ENCODE measurements at places on chromosomes 12 and 14. TPM values are rescaled to one million over a fixed set of nuclear protein-coding genes. Genes with fewer than 3 reads are reported as not detected.

GRCh38 chr14:49218436-49219092 is 367.6 kb downstream of the RPS29 start:
- no peak for DNase-seq

DNA sequence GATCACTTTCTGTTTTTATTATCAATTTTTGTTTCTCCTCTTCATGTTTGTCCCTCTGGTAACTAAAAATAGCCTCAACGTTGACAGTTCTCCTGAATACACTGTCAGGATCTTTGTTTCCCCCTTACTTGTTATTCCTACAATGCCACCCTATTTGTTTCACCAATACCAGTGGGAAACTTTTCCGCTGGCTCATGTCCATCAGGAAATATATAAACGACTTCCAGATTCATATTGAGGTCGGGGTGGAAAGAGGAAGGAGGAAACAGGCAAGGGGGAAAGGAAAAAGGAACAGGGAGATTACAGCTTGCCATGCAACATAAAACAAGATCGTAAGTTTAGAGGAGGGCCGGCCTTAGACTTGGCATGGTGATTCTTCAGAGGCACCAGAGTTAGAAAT is 61.7 kb downstream of the BTBD7 start:
- no peak for DNase-seq

DNA sequence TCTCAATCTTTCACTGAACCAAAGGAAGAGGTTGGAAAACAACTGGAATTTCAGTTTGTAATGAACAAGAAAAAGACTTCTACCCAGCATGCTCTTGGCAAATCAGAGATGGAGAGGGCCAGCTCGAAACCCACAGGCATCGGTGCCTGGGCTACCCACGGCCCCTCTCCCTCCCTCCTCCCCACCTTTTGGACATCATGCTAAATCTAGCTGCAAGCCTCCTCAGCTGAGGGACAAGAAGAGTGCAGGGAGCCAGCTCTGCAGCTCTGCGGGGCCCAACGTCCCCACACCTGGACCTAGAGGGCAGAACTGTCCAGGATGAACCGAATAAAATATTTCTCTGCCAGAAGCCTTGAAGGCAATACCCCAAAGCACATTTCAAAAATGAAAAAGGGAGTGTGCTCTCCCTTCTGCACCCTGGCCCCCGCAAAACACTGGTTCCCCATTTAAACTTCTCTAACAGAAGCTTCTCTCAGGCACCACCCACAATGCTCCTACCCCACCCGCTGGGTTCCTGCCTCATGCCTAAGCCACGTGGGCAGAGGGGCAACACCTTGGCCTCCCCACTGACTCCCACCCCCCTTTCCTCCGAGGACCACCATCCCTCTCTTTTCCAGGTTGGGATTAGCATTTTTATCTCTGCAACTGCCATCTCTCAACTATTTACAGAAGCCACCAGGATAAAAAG is 8.2 kb downstream of the CAMKK2 start:
- DNase-seq = no peak

- DNase-seq = no peak
These were observed 46.5 kb upstream of the GPR68 start for GRCh38 chr14:91290986-91291385.

GRCh38 chr14:36279306-36280190 is 40.9 kb downstream of the MBIP start:
- no peak for DNase-seq

DNA sequence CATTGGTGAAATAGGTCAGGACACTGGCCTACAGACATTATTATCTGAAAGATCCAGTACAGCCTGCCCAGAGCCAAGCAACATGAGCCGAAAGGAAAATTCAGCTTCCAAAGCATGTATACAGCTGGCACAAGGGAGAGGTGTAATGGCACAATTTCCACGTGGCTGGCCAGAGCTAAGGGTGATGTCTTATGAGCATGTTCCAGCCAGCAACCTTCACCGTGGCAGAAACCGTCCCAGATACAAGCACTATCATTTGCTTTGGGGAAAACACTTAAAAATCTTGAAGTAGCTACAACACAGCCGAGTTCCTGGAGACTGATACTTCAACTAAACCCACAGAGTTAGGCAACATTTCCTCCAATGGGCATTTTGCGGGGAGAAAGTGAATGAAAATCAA is 44.5 kb downstream of the CORO1C start:
- no peak for DNase-seq

DNA sequence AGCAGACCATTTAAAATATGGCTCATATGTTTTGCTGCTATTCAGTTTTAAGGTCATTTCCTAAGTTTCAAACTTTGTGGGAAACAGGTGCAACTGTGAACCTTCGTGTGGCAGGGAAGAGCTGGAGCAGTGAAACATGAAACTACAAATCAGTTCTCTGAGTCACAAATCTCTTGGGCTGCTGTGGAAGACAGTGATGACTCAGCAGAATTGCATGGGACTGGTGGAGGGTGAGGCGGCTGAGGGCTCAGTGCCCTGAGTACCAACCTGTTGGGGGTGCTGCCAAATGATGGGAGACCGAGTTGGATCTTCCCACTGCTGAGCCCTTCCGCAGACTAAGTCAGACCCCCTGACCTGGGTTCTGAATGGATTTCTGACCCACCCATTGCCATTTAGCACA is 8.4 kb upstream of the CALM1 start:
- DNase-seq = no peak

DNA sequence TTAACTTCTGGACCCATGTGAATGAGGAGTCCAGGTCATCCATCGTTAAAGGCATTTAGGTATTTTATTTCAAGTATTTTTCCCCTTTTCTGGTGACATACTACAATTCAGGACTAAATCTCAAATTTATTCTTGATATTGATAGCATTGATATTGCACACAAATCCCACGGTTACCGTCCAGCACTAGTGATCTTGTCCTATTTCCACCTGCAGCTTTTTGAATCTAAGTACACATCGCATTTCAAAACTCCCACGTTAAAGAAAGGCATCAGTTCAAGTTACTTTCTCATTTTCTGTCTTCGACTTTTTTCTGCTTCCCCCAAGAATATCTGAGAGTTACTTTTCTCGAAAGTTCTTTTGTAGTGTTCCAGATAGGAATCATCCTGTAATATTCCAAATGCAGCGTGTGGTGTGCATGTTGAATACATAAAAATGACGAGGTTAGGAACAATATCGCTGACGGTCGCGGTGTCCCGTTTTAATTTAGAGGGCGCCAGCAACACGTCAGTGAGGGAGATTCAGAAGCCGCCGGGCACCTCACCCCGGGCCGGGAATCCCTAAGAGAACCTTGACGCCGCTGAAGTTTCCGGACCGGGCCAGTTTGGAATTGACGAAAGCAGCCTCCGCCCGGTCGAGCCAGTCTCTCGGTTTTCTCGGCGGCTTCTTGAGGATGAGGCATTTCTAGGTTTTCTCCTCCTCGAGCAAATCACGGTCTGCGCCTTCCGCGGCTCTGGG is 569 bp upstream of the RGS6 start:
- DNase-seq = peak; percentile 46

DNA sequence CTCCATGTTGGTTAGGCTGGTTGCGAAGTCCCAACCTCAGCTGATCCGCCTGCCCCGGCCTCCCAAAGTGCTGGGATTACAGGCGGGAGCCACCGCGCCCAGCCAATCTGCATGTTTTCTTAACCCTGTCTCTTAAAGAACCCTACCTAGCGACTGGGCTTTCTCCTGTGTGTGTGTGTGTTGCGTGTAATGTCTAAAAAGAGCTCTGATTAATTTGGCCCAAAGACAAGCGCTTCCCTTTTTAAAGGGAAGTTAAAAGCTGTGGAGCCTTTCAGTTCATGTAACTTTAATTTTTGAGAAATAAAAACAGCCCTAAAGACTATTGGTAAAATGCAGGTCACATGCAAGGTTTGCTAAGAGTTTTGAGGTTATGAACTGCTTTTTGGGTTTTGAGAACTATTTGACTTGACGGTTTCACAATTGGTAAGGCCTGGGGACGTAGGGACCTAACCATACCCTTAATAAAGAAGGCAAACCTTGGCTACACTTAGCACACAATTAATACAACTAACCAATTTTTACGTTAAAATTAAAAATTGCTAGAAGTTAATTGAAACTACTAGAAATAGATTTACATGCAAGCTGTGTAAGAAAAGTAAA is 103.2 kb downstream of the KCNMB4 start:
- DNase-seq = no peak

- no peak for DNase-seq
These were observed 177.3 kb upstream of the NUDT4 start for GRCh38 chr12:93200291-93200917.

- no peak for DNase-seq
These were observed 130.0 kb downstream of the MSRB3 start for GRCh38 chr12:65408441-65408840.

DNA sequence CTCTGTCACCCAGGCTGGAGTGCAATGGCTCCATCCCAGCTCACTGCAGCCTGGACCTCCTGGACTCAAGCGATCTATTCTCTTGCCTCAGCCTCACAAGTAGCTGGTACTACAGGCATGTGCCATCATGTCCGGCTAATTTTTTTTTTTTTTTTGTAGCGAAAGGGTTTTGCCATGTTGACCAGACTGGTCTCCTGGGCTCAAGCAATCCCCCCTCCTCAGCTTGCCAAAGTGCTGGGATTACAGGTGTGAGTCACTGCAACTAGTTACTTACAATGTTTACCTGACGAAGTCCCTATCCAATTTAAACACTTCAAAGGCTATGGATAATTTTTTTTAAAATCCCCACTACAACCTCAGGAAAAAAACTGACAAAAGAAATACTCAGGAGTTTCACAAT is 1.8 kb downstream of the KRR1 start:
- no peak for DNase-seq

GRCh38 chr14:21163871-21164291 is 8.0 kb upstream of the OR5AU1 start:
- no peak for DNase-seq

- DNase-seq = peak; percentile 8
These were observed 217.4 kb downstream of the CRADD start for GRCh38 chr12:93894391-93895088.

DNA sequence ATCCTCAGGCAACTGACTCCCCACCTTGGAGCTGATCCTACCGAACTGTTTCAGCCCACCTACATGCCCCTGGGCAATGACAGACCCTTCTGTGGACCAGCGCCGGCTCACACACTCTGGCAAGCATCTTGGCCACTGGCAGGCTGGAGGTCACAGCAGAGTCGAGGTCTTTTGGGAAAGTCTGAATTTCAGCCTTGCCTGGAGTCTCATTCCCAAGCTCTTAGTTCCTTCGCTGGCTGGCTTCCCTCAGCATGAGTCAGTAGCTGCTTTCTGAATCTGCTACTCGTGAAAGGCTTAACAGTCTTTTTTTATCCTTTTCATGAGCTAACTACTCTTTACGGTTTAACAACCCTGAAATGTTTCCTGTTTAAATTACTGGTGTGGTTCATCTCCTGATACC is 44.5 kb downstream of the ASCL4 start:
- DNase-seq = no peak

GRCh38 chr12:38102197-38102596 is 214.4 kb upstream of the ALG10B start:
- no peak for DNase-seq

- DNase-seq = no peak
These were observed 9.2 kb upstream of the MMP17 start for GRCh38 chr12:131818821-131819585.

GRCh38 chr12:8675591-8676036 is 13.0 kb upstream of the MFAP5 start:
- no peak for DNase-seq

GRCh38 chr14:20802341-20803084 is at the start of gene RNASE1:
RNASE1 (minus strand) TSS chr14:20802844; CDS start chr14:20802068, 776 bp downstream.
- no peak for DNase-seq

GRCh38 chr12:12486661-12487240 is 75.9 kb downstream of the DUSP16 start:
- DNase-seq = no peak

DNA sequence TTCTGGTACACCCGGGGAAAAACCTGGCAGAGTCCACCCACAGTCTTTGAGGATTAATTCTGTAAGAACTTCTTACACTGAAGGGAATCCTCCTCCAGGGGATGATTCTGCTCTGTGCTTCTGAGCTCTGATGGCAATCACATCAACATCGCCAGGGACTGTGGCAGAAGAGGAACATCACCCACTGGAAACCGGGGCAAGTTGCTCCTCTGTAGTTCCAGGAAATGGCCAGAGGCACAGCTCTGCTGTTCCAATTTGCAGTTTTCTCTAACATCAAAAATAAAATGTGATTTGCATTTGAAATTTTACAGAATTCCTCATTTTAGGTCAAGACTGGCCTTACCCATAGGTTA is 207.6 kb downstream of the DAD1 start:
- no peak for DNase-seq

GRCh38 chr12:102300824-102301461 is 103.3 kb upstream of the PMCH start:
- DNase-seq = no peak

DNA sequence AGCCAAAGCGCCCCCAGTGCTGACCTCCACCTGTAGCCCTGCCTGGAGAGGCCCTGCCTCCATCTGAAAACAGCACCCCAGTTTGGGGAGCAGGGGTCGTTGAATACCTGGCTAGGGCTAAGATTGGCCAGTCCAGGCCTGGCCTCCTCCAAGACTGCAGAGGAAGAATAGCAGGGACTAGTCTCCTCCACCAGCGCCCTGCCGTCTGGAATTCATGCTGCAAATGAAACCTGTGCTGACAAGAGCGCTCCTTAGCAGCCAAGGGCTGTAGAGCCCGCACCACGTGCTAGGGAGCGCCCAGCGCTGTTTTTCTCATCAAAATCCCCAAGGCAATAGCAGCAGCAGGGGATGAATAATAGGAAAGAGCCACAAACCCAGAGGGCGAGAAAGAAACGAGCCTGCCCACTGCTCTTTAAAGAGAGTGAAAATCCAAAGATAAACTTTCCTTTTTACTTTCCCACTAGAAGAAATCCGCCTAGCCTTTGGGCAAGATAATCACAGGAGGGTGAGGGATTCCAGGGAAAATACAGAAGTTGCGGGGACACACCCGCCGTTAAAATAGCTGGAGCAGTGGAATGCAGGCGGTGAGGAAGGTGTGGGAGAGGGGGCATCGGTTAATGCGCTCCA is 3.3 kb downstream of the COL2A1 start:
- no peak for DNase-seq

- no peak for DNase-seq
These were observed 201.2 kb downstream of the TTC8 start for GRCh38 chr14:89025561-89026236.

GRCh38 chr14:104973135-104973384 is 5.1 kb downstream of the AHNAK2 start:
- DNase-seq = no peak

GRCh38 chr12:84643993-84644392 is 268.6 kb downstream of the SLC6A15 start:
- no peak for DNase-seq

The IRAK3 gene
- total RNA-seq = 4.1 TPM

The KRT77 gene
- total RNA-seq = not detected

The KRT72 gene
- total RNA-seq = not detected

The GARIN6 gene
- not detected for total RNA-seq

The KRT82 gene
- total RNA-seq = not detected

The NRIP2 gene
- total RNA-seq = not detected

The RND1 gene
- 24.9 TPM for total RNA-seq

The PRPH gene
- 0.82 TPM for total RNA-seq

The B4GALNT1 gene
- total RNA-seq = 37.5 TPM

The KLRC1 gene
- not detected for total RNA-seq

The LRP1-AS gene
- not detected for total RNA-seq

The TAS2R8 gene
- under 0.01 TPM for total RNA-seq

The OR4N5 gene
- not detected for total RNA-seq

The NUAK1 gene
- 54.6 TPM for total RNA-seq

The GALNT16 gene
- total RNA-seq = 4.1 TPM

The PTPN21 gene
- total RNA-seq = 6.1 TPM

The TMPRSS12 gene
- total RNA-seq = not detected

The ACSM4 gene
- not detected for total RNA-seq

The DYNLL1 gene
- total RNA-seq = 279 TPM

The PRKCH gene
- 21.6 TPM for total RNA-seq

The PTHLH gene
- total RNA-seq = not detected

The KRT4 gene
- not detected for total RNA-seq

All from frontal cortex (tissue), 4 donors.